ENCODE measurements at places on chromosomes 5 and 9.

- ATAC-seq, result no peak
These were observed 212.2 kb downstream of the TRIO start for GRCh38 chr5:14355391-14355790.

- ATAC-seq, result no peak
These were observed 31.7 kb upstream of the ARAP3 start for GRCh38 chr5:141713616-141714309.

DNA sequence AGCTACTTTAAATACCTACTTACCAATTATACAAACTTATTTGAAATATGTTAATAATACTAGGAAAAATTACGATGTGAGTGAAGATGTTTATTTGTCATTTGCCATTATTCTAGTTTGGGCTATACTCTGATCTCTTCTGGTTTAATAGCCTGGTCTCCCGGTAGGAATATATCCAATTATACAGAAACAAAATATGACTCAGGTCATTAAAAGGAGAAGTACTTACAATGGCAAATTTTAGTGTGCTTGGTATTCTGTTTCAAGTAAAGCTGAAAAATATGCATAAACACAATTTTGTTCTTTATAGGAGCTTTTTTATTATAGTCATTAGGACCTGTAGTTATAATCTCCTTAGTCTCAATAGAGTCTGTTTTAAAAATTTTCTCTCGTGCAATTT lies 176.8 kb downstream of the SLCO4C1 start:
- no peak for ATAC-seq

- no peak for ATAC-seq
These were observed 255.2 kb downstream of the TMEM167A start for GRCh38 chr5:82821846-82822633.

- ATAC-seq, result no peak
These were observed 193.8 kb upstream of the ACTBL2 start for GRCh38 chr5:57676222-57677098.

DNA sequence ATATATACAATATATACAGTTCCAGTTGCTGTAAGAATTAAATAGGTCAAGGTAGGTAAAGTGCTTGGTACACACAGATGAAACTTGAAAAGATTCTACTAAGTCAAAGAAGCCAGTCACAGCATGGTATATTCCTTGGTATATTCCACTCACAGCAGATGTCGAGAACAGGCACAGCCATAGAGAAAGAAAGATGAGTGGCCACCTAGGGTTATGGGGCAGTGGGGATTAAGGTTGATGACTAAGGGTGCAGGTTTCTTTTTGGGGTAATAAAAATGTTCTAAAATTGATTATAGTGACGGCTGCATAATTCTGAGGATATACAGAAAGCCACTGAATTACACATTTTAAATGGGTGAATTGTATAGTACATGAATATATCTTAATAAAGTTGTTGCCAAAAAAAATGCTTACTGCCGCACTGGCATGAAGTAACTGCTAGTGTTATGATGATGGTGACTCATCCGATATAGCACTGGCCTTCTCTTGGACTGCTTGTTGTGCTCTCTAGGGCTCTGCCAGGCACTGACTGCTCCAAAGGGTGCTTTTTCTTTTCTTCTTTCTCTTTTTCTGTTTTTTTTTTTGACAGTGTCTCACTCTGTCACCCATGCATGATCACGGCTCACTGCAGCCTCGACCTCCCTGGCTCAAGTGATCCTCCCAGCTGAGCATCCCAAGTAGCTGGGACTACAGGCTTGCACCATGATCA lies 23.5 kb downstream of the TBC1D2 start:
- no peak for ATAC-seq

DNA sequence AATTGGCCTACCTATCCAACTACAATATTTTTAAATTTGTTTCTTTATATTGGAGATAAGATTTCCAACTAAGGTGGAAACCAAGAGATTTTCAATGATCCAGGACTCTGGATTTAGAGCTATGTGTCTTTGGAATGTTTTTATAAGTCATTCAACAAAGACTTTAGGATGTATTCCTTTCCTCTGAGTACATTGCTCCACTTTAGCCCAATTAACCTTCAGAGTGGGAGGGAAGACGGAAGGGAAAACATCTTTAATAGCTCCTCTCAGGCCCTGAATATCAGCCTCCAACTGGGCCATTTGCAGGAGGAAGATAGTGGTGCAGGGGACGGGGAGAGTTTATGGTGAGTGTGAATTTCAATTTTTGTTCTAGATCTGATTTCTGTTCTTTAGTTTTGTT lies 239.2 kb downstream of the PIK3R1 start:
- ATAC-seq, result no peak

GRCh38 chr9:80020530-80020929 lies 448.8 kb downstream of the TLE4 start:
- ATAC-seq, result peak; percentile 46

DNA sequence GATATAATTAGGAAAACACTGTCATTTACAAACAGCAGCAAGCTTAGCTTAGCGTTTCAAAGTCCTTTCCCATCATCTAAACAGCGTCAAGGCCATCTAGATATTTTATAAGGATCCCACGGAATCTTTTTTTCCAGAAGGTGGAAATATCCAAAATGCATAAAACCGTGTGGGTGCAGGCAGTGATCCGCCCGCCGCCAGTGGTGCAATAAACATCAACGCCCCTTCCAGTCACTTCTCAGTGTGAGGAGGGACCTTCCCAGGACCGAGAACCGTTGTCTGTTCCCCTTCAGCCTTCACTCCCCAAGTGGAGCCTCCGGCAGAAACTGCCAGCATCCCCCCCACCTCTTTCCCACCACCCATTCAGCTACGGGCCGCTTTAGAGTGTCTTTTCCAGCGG lies 22.9 kb downstream of the OLFM1 start:
- ATAC-seq, result no peak

- no peak for ATAC-seq
These were observed 58.0 kb downstream of the FXN start for GRCh38 chr9:69093471-69094103.

GRCh38 chr5:38554861-38555260 lies 1.6 kb downstream of the LIFR start:
- ATAC-seq, result no peak

DNA sequence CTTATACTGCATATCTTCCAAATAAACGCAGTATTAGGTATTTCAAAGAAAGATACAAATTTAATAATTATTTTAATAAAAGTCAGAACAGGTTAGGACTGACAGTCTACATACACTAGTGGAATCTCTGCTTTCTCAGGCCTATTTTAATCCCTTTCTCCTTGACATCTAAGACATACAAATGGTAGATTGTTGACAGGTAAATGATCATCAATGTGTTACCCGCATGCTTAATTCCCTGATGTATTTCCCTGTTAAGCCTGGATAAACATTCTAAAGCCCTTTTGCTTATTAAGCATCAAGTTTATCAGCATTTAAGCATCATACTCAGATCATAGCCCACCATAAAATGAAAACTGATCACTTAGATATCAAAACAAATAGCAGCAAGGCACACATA lies 576.7 kb downstream of the PTPRD start:
- no peak for ATAC-seq

DNA sequence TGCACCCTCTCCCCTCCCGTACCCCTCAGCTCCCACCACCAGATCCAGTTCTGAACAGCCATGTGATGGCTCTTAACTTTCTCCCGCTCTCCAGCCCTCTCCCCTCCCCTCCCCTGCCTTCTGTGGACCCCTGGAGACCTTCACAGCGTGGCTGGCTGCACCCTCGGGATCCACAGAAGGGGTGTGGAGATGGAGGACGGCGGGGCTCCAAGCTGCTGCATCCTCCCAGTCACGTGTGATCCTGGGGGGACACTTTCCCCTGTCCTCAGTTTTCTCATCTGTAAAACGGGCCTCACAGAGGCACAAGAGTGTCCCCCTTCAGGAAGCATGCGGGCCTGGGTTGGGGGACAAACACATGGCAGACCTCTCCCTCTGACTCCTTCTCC lies 276.0 kb upstream of the MVB12B start:
- no peak for ATAC-seq

DNA sequence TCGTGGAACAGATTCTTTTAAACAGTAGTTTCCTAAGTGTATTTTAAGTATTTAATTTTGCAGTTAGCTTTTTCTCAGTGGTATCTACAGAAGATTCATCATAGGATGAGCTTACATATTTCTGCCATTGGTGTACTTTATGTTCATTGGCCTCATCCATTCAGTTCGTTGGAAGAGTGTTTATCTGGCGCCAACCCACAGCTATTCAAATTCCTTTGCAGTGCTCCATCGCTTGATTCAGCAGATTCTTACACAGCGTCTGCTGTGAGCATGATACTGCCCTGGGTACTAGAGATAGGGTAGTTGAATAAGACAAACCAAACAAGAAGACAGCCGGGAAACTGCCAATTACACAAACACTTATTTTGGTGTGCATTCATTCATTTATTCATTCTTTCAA lies 55.1 kb downstream of the NUP214 start:
- ATAC-seq, result no peak

- no peak for ATAC-seq
These were observed 59.4 kb downstream of the SREK1 start for GRCh38 chr5:66203531-66203930.

DNA sequence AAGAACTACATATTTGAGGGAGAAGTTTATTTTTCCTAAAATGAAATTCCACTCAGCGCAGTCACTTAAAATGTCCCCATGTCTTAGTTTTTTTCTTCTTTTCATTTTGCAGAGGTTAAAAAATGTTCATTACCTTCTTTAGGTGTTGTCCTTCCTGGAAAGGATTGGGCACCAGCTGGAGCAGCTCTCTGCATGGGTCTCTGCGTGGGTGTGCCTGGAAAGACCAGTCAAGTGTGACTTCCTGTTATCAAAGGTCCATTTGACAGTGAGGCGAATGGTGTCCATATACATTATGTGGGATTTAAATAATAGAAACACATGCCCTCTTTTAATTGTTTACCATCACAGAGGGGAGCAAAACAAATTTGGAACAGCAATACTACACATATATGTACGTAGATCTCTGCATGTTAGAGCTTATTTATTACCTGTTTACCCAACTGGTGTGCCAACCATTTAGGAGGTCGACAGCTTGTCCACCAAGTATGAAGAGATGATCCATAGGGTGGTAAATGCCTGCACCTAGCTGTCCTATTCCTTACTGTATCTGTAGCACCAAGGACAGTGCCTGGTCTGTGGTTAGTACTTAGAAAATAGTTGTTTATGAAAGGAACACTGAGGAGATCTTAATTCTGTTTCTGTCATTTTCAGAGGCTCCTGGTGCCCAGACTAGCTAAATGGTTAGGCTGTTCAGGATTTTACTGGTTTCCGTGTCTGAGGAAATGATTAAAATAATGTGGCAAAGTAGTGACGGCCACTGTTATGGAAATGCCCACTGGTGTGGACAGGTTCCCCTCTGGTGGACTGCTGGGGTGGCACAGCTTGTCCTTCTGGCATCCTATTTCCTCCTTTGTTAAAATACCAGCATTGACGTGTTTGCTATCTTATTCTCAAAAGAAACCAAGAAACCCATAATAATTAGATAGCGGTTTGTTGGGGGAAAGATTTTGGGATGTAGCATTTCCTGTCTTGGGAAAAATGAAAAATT lies 200.4 kb downstream of the MAST4 start:
- no peak for ATAC-seq

GRCh38 chr5:5540065-5540464 lies 117.6 kb downstream of the ICE1 start:
- ATAC-seq, result no peak

DNA sequence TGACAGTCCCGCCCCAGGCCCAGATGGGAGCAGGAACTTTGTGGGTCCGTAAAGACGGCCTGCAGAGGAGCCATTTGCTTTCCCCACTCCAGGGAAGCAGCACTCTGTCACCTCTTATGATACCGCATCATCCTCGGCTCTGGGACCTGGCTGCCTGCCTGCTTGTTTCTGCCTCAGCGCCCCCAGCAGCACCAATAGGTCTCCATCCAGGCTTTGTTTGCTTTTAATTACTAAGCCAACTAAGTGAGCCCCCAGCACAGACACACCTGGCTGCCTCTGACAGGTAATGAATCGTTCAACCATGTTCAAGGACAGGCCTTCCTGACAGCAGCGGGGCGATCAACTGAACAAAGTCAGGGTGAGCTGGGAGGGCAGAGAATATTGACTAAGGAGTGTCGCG lies 141.4 kb downstream of the C5orf15 start:
- ATAC-seq, result no peak

GRCh38 chr5:173529861-173530260 lies 86.6 kb downstream of the BOD1 start:
- ATAC-seq, result no peak

DNA sequence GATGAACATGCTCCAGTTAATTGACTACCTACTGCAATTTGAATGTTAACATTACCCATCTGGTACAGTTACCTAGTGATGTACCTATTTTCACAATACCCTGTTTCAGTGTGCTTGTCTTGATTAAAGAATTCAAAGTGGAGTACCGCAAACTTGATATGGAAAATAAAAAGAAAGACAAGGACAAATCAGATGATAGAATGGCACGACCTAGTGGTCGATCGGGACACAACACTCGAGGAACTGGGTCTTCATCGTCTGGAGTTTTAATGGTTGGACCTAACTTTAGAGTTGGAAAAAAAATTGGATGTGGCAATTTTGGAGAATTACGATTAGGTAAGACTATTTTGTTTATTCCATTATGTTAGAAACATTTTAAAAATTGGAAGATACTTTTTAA lies 33.5 kb downstream of the CSNK1G3 start:
- ATAC-seq, result no peak

- peak; percentile 67 for ATAC-seq
These were observed 93.3 kb downstream of the KIAA0825 start for GRCh38 chr5:94524841-94525697.

- ATAC-seq, result no peak
These were observed 119.4 kb downstream of the CEP120 start for GRCh38 chr5:123303802-123304201.

DNA sequence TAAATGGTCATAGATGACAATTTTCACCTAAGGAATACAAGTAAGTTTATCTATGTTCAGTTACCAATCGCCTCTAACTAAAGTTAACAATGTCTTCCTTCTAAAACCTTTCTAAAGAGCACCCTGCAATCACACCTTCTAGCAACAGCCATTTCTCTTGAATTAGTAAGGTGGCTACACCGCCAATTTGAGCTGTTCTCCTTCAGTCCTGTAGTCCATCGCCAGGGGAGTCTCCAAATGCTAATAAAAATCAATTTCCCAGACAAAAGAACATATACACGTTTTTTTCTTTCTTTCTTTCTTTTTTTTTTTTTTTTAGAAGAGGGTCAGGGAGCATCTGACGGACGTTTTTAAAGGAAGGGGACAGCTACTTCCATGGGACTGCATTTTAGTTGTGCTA lies 729 bp upstream of the RORB start:
- no peak for ATAC-seq

DNA sequence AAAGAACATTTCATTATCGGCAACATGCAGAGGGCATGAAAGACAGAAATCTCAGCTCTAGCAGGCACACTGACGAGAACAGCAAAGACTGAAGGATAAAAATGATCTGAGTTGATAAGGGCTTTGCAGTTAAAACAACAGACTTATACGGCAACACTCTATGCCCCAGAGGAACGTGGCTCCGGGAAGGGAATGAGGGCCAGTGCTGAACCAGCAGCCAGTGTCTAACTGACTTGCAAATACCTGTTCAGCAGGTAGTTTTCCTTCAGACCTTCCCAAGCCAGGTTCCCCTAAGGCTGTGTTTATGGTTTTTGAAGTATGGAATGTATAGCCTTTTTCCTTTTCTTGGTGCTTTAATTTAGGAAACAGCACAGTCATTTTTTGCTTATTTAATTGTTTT lies 121.3 kb upstream of the CDH18 start:
- ATAC-seq, result no peak

Measured in activated CD4-positive, CD25-positive, alpha-beta regulatory T cell treated with anti-CD3 and anti-CD28 coated beads, Interleukin-2, amount 50 U/mL, for 24 hours (primary cell).